ENCODE measurements at places on chromosomes 6 and 20.

DNA sequence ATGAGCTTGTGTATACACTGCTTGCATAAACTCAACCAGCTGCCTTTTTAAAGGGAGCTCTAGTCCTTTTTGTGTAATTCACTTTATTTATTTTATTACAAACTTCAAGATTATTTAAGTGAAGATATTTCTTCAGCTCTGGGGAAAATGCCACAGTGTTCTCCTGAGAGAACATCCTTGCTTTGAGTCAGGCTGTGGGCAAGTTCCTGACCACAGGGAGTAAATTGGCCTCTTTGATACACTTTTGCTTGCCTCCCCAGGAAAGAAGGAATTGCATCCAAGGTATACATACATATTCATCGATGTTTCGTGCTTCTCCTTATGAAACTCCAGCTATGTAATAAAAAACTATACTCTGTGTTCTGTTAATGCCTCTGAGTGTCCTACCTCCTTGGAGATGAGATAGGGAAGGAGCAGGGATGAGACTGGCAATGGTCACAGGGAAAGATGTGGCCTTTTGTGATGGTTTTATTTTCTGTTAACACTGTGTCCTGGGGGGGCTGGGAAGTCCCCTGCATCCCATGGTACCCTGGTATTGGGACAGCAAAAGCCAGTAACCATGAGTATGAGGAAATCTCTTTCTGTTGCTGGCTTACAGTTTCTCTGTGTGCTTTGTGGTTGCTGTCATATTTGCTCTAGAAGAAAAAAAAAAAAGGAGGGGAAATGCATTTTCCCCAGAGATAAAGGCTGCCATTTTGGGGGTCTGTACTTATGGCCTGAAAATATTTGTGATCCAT lies 15.3 kb downstream of the TNFAIP3 start:
- no peak for DNase-seq

GRCh38 chr6:155646443-155646842 lies 190.8 kb upstream of the NOX3 start:
- DNase-seq, result no peak

- no peak for DNase-seq
Measured at GRCh38 chr20:37243076-37243936, 18.3 kb downstream of the GHRH start.

DNA sequence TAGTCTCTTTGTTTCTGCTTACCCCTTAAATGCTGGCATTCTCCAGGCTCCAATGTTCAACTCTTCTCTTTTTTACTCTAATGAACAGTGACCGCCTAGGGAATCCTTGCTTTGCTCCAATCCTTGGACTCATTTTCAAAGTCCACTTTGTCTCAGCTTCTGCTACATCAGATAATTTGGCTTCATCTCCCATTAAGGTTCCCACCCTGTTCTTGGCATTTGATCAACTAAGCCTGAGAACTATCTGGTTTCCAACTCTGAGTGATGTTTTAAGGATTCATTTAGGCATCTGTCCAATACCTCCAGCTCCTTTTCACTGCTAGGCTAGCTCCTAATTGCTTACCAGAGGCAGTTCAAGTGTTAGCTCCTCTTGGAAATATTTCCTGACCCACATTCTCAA lies 64.9 kb downstream of the ME1 start:
- peak; percentile 95 for DNase-seq
